ENCODE measurements at places on chromosomes 13 and 19.
A peak's percentile ranks its signal among the peaks of the same experiment; 100 is the strongest.

DNA sequence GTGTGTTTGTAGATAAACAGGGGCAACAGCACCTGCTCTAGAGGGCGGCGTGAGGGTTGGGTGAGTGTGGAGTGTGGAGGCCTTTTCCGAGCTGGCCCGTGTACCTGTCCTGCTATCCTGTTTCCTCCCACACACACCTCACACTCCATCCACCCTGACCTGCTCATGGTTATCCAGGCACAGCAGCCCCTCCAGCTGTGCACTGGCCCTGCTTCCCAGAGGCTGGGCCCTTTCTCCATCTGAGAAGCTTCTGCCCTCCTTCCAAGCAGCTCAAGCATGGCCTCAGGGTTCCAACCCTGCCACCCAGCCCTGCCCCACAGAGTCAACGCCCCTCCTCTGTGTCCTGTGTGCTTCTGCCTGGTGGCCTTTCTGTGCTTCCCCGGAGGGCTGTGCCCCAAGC is 86.9 kb downstream of the SOX1 start:
- no peak for DNase-seq

- DNase-seq, result no peak
Measured at GRCh38 chr19:16564842-16565241, 7.4 kb downstream of the SLC35E1 start.

DNA sequence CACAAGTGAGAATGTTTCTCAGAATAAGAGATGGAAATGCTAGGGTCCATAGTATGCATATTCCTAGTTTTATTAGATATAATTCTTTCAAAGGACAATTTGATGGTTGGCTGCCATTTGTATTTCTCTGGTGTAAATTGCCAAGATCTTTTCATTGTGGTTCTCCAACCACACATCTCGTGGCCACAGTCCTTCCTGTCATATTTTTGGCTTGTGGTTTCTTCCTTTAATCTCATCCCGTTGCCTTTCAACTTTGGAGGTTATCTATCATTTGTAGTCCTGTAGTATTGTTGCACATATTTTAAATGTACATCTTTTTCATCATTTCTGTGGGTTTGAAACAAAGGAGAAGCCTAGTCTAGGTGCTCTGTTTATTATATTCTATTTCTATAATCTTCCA is 61.2 kb downstream of the WASF3 start:
- DNase-seq, result no peak

DNA sequence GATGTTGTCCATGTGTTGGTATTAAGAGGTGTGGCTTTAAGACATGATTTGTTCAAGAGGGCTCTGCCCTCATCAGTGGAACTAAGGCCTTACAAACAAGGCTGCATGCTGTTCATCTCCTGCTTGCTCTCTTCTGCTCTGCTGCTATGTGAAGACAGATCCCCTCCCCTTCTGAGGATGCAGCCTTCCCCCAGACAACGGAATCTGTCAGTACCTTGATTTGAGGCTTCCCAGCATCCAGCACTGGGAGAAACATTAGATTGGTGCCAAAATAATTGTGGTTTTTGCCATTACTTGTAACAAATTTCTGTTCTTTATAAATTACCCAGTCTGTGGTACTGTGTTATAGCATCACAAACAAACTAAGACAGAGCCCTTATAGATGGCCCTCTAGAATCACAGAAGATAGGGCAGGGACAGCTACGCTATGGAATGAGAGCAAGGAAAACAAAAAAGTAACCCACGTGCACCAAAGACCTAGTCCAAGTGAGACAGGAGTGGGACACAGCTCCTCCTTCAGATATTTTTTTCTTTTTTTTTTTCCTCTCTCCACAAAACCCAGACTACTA is 151.5 kb upstream of the RXFP2 start:
- DNase-seq, result no peak

DNA sequence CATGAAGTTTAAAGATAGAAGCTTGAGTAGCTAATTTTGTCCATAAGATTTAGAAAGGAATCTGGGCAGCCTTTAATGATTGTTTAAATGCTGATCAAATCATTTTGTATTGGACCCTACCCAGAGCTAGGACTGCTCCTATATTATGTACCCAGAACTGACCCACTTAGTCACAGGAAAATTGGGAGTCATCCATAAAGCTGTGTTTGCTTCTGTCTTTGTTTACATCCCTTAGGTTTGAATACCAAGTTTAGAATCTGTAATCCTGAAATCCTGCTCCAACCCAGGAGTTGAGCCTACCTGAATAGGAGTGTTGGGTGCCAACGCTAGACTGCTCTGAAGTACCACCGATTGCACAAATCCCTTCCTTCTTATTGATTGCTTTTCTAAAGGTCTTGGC is 23.8 kb downstream of the LCP1 start:
- no peak for DNase-seq

- DNase-seq, result no peak
Measured at GRCh38 chr13:96033220-96034015, 19.8 kb downstream of the UGGT2 start.

GRCh38 chr13:69720278-69720983 is 387.2 kb upstream of the ATXN8OS start:
- no peak for DNase-seq

DNA sequence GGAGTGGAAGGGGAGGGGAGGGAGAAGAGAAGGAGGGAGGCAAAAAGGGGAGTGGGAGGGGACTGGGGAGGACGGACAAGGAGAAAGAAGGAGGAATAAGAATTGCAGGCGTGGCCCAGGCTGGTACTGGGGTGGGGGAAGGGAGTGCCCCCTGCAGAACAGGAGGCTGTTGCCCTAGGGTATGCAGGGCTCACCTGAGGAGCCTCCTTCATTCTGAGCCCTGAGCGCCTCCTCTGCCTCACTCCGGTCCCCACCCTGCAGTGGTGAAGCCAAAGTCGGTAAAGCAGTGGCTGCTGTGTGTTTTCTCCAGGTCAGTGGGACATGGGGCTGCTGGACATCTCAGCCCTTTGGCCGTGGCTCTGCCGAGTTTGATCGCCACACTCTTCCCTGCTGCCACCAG is 9.1 kb upstream of the CDC16 start:
- DNase-seq, result no peak

GRCh38 chr13:111337206-111337605 is 16.8 kb downstream of the TEX29 start:
- no peak for DNase-seq

DNA sequence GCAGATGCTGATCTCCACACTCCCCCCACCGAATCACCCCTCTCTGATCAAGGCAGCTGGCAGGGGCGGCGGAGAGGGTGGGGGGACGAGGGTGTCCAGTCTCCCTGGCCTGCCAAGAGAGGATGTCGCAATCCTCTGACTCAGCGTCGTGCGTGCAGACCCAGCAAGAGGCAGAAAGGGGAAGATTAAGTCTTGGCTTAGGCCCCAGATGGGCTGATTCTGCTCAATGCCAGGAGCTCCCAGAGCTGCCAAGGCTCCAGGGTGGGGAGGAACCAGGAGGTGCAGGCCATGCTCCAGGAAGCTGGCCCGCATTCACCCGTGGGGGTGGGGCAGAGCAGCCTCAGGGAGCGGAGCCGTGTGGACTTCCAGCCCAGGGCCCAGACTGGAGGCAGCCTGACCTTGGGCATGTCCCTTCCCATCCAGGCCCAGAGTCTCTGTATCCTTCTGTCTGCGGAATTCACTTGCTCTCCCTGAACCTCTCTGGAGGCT is 6.6 kb upstream of the BCL3 start:
- peak; percentile 94 for DNase-seq

- no peak for DNase-seq
Measured at GRCh38 chr13:104143760-104144416, 1077.7 kb upstream of the SLC10A2 start.

DNA sequence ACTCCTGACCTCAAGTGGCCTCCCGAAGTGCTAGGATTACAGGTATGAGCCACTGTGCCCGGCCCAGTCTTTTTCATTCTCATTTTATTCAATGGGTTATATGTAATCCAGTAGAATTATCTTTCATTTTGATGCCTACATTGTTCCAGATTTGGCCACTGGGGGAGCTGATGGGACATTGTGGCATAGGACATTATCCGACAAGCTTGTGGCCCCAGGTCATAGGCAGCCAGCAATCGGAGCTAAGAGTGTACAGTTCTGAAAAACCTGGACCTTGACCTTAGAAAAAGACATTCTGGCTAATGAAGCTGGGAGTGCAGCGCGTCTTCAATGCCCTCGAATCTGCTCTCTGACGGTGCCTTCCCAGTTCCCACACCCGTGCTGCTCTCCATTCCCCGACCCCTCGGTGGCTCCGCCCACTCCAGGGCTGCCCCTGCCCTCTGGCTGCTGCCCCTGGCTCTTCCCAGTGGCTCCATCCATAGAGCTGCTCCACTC is 108.7 kb downstream of the TEX29 start:
- DNase-seq, result no peak

GRCh38 chr19:10724573-10725071 is 6.7 kb downstream of the DNM2 start:
- DNase-seq, result no peak

DNA sequence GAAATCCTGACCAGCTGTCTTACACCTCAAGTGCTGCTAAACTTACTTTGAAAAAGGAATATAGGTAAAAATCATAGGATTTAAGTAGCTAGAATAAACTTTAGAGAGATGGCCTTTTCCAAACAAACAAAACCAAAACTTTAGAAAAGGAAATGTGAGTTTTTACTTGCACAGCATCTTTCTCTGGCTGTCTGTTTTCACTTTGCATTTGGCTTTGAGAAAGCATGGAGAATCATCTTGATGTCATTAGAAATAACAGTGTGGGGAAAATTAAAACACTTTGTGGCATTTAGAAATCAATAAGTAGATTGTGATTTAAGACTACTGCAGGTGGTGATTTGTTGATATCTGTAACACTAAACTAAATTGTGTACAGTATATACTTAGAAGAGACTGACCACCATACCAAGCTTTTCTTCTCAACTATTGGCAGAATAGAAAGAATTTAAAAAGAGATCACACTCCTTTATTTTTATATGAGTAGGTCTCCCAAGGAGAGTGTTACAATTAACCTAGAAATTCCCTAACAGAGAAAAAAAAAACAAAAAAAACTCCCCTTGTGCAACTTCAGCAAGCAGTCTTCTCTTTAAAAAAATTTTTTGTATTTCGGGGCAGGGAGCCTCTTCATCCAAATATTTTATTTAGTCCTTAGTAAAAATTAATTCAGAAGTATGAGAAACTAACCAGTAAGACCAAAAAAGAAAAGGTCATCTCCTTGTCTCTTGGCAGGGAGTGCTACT is 6.1 kb downstream of the WDFY2 start:
- no peak for DNase-seq

DNA sequence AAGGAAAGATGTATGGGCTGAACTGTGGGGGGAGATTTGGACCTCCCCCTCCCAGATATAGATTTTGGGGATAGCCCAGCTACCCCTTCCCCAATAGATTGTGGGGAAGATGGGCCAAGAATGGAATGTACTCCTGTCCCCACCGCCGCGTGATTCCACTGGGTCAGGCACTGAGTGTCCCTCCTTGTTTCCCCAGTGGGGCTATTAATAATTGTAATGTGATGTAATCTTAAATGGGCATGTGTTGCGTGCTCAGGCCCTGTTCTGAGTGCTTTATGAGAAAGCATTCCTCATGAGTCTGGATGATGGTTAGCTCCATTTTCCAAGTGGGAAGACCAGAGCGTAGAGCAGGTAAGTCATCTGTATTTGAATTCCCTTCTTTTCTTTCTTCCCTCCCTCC is 1.4 kb downstream of the PSMD8 start:
- no peak for DNase-seq

GRCh38 chr19:47735131-47735530 is 10.2 kb upstream of the NOP53 start:
- no peak for DNase-seq

- no peak for DNase-seq
Measured at GRCh38 chr13:50104493-50104892, 89.2 kb downstream of the KCNRG start.

DNA sequence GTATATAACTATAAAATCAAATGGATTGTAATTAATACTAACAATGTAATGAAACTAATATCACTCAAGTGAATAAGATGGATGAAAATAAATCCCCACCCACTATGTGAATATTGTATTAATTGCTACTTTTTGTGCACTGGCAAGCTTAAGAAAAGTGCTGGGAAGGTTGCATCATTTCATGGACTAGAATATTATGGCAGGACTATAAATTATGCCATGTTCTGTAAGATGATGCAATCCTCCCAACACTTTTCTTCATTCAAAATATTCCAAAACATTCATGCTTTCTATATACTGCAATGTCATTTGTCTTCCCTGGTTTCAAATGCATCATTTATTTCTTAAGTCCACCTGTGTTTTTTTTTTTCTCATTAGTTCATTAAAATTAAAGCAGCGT is 457.6 kb upstream of the GPC6 start:
- no peak for DNase-seq

- DNase-seq, result no peak
Measured at GRCh38 chr13:31124204-31124603, 37.5 kb downstream of the HSPH1 start.

DNA sequence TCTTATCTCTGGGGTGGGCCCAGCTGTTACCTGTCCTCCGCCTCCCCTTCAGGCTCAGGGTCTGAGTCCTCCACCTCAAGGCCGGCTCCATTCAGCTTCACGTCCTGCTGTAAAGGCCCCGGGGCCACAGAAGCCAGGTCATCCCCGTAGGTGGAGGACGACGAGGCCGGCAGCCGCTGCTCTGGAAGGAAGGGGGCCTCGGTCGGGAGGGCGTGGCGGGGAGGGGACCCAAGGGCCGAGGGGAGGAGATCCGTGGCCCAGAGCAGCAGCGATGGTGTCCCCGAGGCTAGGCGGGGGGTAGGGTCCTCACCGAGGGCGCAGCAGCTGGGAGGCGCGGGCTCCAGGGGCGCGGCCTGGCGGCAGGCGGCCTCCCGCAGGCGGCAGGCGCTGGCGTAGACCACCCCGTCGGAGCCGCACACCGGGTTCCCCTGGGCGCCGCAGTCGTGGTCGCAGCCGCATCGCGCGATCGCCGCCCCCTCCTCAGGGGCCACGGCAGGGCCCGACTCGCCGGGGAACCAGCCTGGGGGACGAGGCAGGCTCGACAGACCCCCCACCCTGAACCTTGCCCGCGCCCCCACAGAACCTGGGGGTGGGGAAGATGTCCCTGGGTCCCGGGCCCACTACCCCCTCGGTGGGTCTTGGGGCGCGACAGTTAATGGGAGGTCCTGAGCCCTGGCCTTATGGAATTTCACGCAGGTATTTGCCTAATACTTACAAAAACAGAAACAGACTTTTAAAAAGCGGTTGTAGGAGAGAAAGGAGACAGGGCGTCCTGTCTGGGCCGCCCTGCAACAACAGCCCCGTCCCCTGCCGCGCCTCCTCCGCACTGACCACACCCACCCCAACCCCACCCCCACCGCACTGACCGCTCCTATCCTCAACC is 7.6 kb downstream of the F2RL3 start:
- no peak for DNase-seq

DNA sequence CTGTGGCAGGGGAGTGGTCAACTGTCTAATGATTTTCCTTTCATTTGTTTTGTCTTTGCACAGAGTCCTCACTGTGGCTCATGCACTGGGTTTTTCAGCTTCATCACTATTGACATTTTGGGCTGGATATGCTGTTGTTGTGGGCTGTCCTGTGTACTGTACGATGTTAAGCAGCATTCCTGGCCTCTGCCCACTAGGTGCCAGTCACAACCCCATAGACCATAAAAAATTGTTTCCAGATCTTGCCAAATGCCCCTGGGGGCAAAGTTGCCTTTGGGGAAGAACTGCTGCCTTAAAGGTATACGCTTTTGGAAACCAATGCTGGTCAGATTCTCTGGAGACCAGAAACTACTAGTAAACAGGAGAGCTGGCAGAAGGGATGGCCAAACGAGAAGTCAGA is 310.4 kb downstream of the SPRY2 start:
- no peak for DNase-seq

GRCh38 chr13:64793131-64793530 is 2437.0 kb downstream of the PCDH9 start:
- no peak for DNase-seq
